ENCODE measurements at places on chromosomes 2 and 18.
A peak's percentile ranks its signal among the peaks of the same experiment; 100 is the strongest.

- DNase-seq: no peak
- peaks cover 4% of the 10 kb centered on the region for H3K4me1 ChIP-seq
- H3K27ac ChIP-seq: no peak overlapping the region
- no peaks in the 10 kb centered on the region for H3K27me3 ChIP-seq
- no peak overlapping the region for H3K4me3 ChIP-seq
Observed at GRCh38 chr18:5524660-5525059, 19.1 kb downstream of the EPB41L3 start.

- H3K4me1 ChIP-seq: no peaks in the 10 kb centered on the region
- H3K36me3 ChIP-seq: no peaks in the 10 kb centered on the region
- peak overlapping the region; percentile 69 for H3K27ac ChIP-seq
- DNase-seq: peak; percentile 98
- peak overlapping the region; percentile 66 for H3K4me3 ChIP-seq
Observed at GRCh38 chr18:55589625-55590291, 1.8 kb upstream of the TCF4 start.

DNA sequence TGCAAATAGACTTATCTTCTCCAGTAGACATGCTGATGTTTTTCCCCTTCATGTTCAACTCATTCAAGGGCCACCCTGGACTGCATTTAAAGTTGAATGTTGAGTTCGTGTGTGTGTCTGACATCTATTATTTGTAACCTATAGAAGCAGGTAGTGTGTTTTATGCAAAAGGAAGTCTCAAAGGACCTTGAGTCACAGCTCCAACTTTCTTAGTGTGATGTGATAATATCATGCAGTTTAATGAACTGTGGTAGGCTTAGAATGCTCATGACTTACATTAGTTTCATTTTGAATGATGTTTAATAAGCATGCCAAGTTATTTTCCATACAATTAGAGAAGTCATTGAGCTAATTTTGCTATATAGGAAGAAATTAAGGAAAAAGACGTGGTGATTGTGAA, 67.9 kb downstream of the CERS6 start:
- no peak for DNase-seq
- no peaks in the 10 kb centered on the region for H3K36me3 ChIP-seq
- no peak overlapping the region for H3K4me3 ChIP-seq
- no peak overlapping the region for H3K27ac ChIP-seq
- H3K27me3 ChIP-seq: no peaks in the 10 kb centered on the region

- DNase-seq: no peak
- H3K4me3 ChIP-seq: no peak overlapping the region
- H3K27me3 ChIP-seq: no peaks in the 10 kb centered on the region
- no peaks in the 10 kb centered on the region for H3K4me1 ChIP-seq
- no peak overlapping the region for H3K27ac ChIP-seq
- H3K36me3 ChIP-seq: no peaks in the 10 kb centered on the region
Observed at GRCh38 chr2:133667085-133667484, 98.8 kb upstream of the NCKAP5 start.

- no peaks in the 10 kb centered on the region for H3K36me3 ChIP-seq
- H3K27ac ChIP-seq: no peak overlapping the region
- no peak for DNase-seq
- no peaks in the 10 kb centered on the region for H3K27me3 ChIP-seq
- no peaks in the 10 kb centered on the region for H3K4me1 ChIP-seq
- no peak overlapping the region for H3K4me3 ChIP-seq
Observed at GRCh38 chr18:61414086-61414485, 80.9 kb downstream of the CDH20 start.

DNA sequence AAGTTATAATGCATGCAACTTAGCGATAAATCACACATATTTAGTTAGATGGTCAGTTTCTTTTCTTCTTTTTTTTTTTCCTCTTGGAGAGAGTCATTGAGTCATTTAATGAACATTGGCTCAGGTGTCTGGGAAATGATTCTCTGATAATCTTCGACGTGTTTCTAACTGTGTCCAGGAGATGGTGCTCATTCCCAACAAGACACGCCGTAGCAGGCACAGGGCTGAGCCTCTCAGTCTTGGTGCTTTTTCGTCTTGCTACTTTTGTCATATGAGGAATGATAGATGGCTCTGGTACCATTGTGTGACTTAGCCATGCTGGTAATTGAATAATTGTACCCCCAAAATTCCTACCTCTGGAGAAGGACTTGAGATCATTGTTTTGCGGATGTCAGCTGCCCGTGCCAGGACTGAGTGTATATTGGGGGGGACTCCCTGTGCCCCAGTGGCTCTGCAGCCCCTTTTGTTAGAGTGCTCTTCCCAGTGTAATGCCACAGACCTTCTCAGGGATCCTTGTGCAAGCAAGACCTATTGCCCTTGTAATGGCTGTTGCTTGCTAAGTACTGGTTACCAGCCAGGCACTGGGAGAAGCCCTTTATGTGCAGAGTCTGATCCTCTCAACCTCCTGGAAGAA, 107.6 kb upstream of the CYRIA start:
- no peak overlapping the region for H3K27ac ChIP-seq
- H3K27me3 ChIP-seq: no peaks in the 10 kb centered on the region
- no peak for DNase-seq
- no peaks in the 10 kb centered on the region for H3K4me1 ChIP-seq

GRCh38 chr2:181742922-181743722, 62.8 kb upstream of the NEUROD1 start:
- H3K4me1 ChIP-seq: peaks cover 5% of the 10 kb centered on the region
- DNase-seq: no peak
- no peak overlapping the region for H3K4me3 ChIP-seq
- no peaks in the 10 kb centered on the region for H3K36me3 ChIP-seq
- H3K27me3 ChIP-seq: no peaks in the 10 kb centered on the region

- H3K27me3 ChIP-seq: no peaks in the 10 kb centered on the region
- no peaks in the 10 kb centered on the region for H3K4me1 ChIP-seq
Observed at GRCh38 chr2:103172821-103173220, 411.0 kb downstream of the TMEM182 start.

DNA sequence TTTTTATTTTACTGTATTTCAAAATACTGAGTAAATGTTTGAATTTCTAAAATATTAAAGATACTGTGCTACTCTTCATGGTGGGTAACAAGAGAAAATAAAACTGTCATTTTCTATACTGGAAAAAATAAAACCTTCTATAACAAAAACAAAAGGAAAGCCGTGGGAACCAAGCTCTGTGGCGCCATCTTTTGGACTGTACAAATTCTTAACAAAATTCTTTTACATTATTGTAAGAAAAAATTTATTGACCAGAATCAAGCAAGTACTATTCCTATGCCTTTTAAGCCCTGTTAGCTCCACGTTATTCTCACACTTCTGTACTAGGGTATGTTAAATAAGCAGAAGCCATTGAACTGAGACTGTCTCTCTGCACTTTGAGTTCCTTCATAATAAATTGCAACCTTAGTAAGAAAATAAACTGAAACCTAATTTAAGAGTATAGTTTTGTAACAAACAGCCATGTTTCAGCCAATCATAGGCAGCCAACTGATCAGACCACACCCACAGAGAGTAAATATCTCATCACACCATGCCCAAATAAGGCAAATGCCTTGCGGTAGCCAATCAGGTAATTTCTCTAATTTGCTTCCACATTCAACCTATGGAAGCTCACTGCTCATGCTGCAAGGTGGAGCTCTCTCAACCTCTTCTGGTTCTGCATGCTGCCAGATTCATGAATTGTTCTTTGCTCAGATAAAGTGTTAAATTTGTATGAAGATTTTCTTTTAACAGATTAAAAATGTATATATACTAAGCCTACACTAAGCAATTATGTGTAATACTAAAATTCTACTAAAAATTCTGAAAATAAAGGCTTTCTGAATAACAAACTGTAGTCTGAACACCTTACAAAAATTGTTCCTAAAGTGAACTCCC, 42.2 kb downstream of the HIBCH start:
- H3K4me1 ChIP-seq: no peaks in the 10 kb centered on the region
- H3K4me3 ChIP-seq: no peak overlapping the region
- no peaks in the 10 kb centered on the region for H3K27me3 ChIP-seq
- no peak overlapping the region for H3K27ac ChIP-seq
- no peaks in the 10 kb centered on the region for H3K36me3 ChIP-seq
- no peak for DNase-seq

GRCh38 chr18:59867337-59868104, 32.3 kb upstream of the PMAIP1 start:
- no peaks in the 10 kb centered on the region for H3K36me3 ChIP-seq
- no peak overlapping the region for H3K27ac ChIP-seq
- no peaks in the 10 kb centered on the region for H3K27me3 ChIP-seq
- no peak overlapping the region for H3K4me3 ChIP-seq

DNA sequence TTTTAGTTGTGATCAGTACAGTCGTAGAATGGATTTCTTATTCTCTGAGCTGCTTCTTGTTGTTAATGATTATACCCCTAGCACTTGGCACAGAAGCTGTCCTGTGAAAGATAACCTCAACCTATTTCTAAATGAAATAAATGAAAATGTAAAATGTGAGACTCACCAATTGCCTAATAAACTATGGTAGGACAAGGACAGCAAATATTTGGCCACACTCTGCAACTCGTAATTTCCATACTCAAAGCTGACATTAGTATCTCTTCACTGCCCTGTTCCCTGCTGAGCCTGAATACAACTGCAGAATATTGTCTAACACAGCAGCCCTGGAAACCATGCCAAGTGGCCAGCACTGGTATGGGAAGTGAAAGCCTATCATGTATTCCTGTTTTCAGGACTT, 34.5 kb downstream of the TMEM182 start:
- no peaks in the 10 kb centered on the region for H3K27me3 ChIP-seq
- H3K36me3 ChIP-seq: no peaks in the 10 kb centered on the region
- no peak overlapping the region for H3K27ac ChIP-seq
- no peak overlapping the region for H3K4me3 ChIP-seq
- no peak for DNase-seq

- H3K27me3 ChIP-seq: no peaks in the 10 kb centered on the region
- H3K36me3 ChIP-seq: no peaks in the 10 kb centered on the region
- no peaks in the 10 kb centered on the region for H3K4me1 ChIP-seq
- no peak for DNase-seq
- H3K4me3 ChIP-seq: no peak overlapping the region
- H3K27ac ChIP-seq: no peak overlapping the region
Observed at GRCh38 chr2:158217593-158217992, 115.9 kb downstream of the UPP2 start.

GRCh38 chr2:207328944-207329386, 163.2 kb upstream of the KLF7 start:
- no peak overlapping the region for H3K4me3 ChIP-seq
- H3K27ac ChIP-seq: no peak overlapping the region
- H3K36me3 ChIP-seq: no peaks in the 10 kb centered on the region
- H3K27me3 ChIP-seq: no peaks in the 10 kb centered on the region
- peaks cover 10% of the 10 kb centered on the region for H3K4me1 ChIP-seq

DNA sequence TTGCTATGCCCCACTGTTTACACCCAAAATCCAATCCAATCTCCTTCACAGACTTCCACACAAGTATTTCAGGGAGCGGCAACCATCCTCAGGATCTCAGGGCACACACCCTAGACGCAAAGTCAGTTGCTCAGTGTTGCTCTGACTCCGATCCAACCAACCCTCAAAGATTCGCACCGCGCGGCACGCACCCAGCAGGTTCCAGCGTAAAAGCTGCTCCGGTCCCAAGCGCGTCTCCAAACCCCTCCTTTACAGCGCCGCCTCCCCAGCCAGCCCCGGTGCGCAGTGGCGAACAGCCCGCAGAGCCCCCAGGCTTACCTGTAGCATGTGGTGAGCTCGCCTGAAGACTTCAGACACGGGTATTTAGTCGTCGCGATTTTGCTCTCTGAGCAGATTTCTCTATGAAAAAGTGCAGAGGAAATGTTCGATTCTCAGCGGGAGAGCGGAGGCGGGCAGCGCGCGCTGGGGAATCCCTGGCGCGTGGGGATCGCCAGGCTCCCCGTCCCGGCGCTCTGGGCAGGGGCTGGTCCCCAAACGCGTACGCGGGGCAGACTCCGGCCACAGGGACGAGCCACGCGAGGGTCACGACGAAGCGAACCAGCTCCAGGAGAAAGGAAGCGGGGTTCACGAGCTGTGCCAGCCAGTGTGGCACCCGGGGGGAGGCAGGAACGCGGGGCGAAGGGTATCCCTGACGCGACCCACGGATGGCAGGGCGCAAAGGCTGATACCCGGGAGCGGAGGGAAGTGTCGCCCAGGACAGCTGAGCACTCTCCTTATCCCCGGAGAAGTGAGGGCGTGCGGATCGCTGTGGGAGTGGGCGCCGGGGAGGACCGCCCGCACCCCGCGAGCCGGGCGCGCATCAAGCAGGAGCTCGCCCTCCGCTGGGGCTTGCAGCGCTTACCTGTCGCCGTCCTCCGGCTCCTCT, 650 bp downstream of the CCBE1 start:
- peaks cover 5% of the 10 kb centered on the region for H3K4me1 ChIP-seq
- peaks cover 30% of the 10 kb centered on the region for H3K27me3 ChIP-seq
- peak overlapping the region; percentile 80 for H3K27ac ChIP-seq
- no peaks in the 10 kb centered on the region for H3K36me3 ChIP-seq

GRCh38 chr2:32061973-32062861, 1.1 kb upstream of the SPAST start:
- peak overlapping the region; percentile 90 for H3K4me3 ChIP-seq
- no peak for DNase-seq
- H3K4me1 ChIP-seq: peaks cover 17% of the 10 kb centered on the region
- no peaks in the 10 kb centered on the region for H3K36me3 ChIP-seq

DNA sequence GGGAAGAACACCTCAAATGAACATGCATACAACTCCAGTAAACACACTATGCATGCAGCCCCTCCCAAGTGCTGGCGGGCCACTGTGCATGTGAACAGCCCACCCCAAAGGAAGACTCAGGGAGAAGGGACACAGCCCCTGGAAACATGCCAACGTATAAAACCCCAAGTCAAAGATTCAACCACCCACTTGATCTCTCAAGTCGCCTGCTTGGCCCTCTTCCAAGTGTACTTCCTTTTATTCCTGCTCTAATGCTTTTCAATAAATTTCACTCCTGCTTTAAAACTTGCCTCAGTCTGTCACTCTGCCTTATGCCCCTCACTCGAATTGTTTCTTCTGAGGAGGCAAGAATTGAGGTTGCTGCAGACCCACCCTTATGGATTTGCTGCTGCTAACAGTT, 139.1 kb downstream of the C1D start:
- no peaks in the 10 kb centered on the region for H3K36me3 ChIP-seq
- H3K4me3 ChIP-seq: no peak overlapping the region
- H3K27ac ChIP-seq: no peak overlapping the region
- no peaks in the 10 kb centered on the region for H3K27me3 ChIP-seq
- no peaks in the 10 kb centered on the region for H3K4me1 ChIP-seq

- H3K4me3 ChIP-seq: no peak overlapping the region
- DNase-seq: no peak
- H3K27me3 ChIP-seq: peaks cover 26% of the 10 kb centered on the region
Observed at GRCh38 chr18:50311650-50312049, 24.2 kb upstream of the CXXC1 start.

GRCh38 chr18:11909591-11910026, 1.5 kb upstream of the MPPE1 start:
- H3K4me3 ChIP-seq: peak overlapping the region; percentile 75
- H3K27me3 ChIP-seq: no peaks in the 10 kb centered on the region
- H3K36me3 ChIP-seq: peaks cover 9% of the 10 kb centered on the region
- no peak for DNase-seq
- H3K4me1 ChIP-seq: peaks cover 19% of the 10 kb centered on the region

GRCh38 chr2:152630466-152630865, 86.8 kb downstream of the PRPF40A start:
- H3K4me3 ChIP-seq: no peak overlapping the region
- H3K27me3 ChIP-seq: no peaks in the 10 kb centered on the region
- DNase-seq: no peak

GRCh38 chr2:16630463-16630862, 35.2 kb downstream of the CYRIA start:
- H3K4me1 ChIP-seq: peaks cover 45% of the 10 kb centered on the region
- peaks cover 5% of the 10 kb centered on the region for H3K36me3 ChIP-seq
- no peaks in the 10 kb centered on the region for H3K27me3 ChIP-seq
- no peak overlapping the region for H3K27ac ChIP-seq
- H3K4me3 ChIP-seq: no peak overlapping the region
- no peak for DNase-seq

All from upper lobe of right lung (tissue), 1 donor.